Caco-2 (cell line): ENCODE measurements at places on chromosomes 2 and 18. TPM values are rescaled to one million over a fixed set of nuclear protein-coding genes. Genes with fewer than 3 reads are reported as not detected.

GRCh38 chr2:172977270-172978062, 98.2 kb upstream of the MAP3K20 start:
- DNase-seq = no peak

The ANKRD30B gene
- 0.07 and 0.44 TPM in 2 replicates for total RNA-seq

DNA sequence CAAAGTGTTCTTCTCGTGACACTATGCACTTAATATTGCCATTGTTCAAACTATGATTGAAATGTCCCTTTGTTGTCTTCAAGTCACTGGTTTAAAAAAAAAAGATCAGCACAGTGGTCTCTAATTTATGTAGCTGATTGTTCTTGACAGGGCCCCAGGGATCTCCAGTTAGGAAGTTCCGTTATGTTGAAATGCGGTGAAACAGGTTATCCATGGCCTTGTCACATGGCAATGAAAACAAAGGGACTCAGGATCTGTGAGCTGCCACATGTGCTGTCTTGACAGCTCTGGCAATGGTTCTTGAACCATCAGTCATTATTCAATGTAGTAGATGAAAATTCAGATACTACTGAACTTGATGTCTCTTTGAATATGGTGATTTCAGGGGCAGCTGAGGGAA, 147.4 kb downstream of the SETBP1 start:
- no peak for DNase-seq

GRCh38 chr2:36526226-36526625, 71.7 kb downstream of the FEZ2 start:
- DNase-seq = no peak

DNA sequence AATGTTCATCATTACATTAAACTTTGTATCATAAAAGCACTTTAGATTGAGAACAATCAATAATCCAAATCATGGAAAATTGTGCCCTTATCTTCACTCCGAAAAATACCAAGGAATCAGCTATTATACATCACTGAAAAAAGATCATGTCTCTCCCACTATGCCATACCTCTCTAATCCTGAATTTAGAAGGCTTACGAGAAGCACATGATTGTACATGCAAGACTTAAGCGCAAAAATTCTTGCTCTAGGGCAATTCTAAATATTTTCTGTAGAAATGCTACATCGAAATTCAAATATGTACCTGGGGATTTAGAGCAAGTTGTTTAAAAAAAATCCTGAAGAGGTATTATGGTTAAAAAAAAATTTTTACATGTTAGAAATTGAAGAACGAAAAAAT, 1.3 kb downstream of the CYTIP start:
- no peak for DNase-seq

The PDE1A gene
- total RNA-seq = 0.44 TPM in 1 of 2 replicates, not detected in the other
